ENCODE measurements at places on chromosomes 11 and 22.

DNA sequence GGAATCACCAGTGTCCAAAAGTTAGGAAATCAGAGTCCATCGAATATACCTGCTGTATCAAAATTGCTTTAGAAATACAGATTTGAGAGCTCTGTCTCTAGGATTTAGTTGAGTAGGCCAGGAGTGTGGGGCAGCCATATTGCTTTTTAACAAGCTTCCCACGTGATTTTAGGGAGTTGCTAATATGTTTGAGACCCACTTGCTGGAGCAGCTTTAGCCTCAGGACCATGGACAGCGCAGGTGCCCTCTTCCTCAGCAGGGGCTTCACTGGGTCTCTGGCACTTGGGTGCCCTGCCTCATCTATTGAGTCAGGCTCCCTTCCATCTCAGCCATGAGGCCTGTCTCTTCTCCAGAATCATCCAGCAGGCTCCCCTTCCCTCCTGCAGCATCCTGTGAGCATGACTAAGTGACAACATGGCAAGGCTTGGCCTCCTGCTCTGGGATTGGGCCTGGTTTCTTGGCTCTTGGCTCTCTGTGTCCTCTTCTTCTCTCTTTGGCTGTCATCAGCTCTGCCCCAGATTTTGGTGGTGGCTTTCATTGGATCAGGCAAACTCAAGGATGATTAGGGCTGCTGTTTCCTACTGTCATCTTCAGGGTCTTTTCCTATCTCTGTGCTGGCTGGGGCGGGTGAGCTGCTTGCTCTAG is 70.0 kb downstream of the SGSM1 start:
- no peak for DNase-seq

GRCh38 chr11:121451986-121452608 is at the start of gene SORL1:
TSS of gene SORL1 (plus strand) at chr11:121452314. CDS start at chr11:121452332, 18 bp downstream.
- peak; percentile 81 for DNase-seq

GRCh38 chr11:44709281-44709562 is 17.5 kb upstream of the TSPAN18 start:
- DNase-seq, result no peak

DNA sequence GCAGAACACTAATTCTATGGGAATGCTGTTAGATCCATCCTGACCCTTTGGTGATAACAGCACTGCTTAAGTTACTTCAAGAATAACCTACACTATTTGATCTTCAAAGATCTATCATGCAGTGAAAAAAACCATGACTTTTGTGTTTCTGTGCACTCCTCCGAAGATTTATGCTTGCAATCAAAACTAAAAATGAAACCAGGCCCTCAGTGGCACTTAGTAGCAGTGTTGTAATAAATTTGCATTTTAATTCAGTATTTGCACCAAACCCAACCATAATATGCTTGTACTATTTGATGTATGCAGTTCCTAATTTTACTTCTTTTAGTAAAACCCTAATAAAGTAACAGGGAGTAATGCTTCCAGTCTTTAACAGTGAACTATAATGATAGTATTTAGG is 130.7 kb downstream of the SOX6 start:
- no peak for DNase-seq

DNA sequence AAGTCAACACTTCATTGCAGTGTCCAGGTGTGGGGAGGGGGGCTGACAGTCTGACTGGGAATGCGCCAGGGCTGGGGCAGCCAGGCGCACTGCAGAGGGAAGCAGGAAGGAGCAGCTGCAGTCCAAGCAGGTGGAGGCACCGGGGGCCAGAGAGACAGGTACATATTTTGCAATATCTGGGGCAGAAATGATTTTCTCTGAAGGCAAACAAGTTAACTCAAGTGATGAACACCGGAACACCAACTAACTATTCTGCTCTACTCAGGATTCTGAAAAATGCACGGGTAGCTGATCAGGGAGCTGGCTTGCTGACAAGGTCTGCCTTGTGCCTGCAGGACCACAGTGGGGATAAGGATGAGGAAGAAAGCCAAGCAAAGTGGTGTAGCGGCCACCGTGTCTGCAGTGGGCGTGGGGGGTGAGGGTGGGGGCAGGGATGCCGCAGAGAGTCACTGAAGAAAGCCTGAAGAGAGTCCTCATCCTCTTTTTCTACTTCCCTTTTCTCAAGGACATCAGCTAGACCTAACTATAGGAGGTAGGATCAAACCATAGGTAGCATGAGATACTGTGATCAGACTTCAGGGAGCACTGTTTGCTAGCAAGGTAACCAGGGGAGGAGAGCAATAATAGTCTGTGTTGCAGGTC is 83.4 kb downstream of the SCN3B start:
- no peak for DNase-seq

- DNase-seq, result no peak
These were observed 20.5 kb downstream of the POLD3 start for GRCh38 chr11:74612877-74613276.

DNA sequence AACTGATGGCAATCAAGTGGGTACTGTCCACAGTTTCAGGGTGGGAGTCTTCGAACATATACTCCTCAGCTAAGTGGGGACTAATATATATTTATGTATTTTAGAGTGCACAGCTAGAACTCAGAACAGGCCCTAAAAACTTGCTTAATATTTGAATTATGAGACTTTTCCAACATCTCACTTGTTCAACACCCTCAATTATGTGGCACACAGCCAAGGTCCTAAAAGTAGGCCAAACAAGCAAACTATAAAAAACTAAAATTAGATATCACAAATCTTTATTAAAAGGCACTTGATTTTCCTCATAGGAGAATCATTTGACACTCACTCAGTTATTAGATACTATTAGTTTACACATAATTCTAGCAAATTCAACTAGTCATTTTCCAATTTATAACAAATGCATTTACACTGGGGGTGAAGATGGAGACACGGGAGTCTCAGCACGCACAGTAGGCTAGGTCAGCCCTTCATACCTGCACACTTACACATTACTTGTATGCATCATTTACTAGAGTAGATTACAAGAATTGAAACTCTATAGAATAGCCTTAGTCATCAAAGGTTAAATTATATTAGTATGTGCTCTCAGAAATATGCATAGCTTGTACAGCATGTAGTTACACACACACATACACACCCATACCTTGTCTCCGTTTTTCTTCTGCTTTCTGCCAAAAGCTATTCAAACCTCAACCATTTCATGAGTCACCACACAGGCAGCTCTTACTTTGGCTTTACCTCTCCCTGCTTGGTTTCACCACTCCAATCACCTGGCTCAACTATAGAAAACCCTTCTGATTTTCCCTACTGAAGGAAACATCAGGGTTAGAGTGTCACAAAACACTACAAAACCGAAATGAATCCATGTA is 171.5 kb downstream of the SBF2 start:
- DNase-seq, result no peak

- DNase-seq, result peak; percentile 85
These were observed 25.1 kb upstream of the RELT start for GRCh38 chr11:73350908-73351636.

DNA sequence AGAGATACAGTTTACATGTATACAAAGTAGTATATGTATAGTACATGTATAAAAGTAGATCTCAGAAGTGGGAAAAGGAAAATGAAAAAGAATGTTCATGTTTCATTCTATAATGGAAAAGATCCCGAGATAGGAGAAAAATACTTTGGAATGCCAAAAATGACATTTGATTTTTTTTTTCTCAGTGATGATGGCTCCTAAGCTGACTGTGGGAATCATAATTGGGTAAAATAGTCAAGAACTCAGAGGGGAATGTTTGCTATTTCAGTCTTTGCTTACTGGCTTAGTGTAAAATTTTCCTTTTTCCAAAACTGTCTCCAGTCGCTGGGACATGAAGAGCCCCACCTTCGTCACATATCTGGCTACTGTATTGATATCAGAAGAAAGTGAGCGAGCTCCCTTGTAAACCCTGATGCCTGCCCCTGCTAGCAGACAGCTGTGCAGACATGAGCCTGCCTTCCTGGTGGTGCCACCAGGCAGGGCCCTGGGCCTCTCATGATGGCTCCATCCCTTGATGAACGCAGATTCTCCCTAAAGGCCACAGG is 944.6 kb downstream of the NTM start:
- no peak for DNase-seq
